ENCODE measurements at places on chromosomes 3 and 15.
A peak's percentile ranks its signal among the peaks of the same experiment; 100 is the strongest.

GRCh38 chr3:94365006-94365405, 302.1 kb downstream of the NSUN3 start:
- DNase-seq = no peak

DNA sequence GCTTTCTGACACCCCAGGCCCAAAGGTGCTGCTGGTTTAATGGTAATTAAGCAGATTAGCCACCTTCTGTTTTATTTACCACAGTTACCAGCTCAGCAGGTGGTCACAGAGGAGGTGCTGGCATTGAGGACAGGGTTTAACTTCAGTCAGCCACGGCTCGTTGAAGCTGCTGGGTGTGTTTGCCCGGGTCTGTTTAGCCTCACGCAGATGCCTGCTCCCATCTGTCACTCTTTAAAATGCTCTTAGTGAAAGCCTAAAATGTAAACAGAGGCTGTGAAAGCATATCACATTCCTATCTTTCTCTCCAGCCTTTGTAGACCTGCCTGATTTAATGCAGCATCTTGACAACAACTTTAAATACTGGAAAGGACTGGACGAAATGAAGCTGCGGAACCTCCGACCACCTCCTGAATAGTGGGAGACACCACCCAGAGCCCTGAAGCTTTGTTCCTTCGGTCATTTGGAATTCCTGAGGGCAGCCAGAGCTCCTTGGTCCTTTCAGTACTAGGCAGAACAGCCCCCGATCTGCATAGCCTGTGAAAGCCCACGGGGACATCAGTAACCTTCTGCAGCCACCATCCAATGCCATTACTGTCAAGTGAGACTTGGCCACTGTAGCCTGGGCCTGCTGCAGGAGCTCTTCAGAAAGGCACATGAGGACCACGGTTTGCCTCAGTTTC, 156.0 kb downstream of the PDE8A start:
- no peak for DNase-seq

- no peak for DNase-seq
Observed at GRCh38 chr3:4551794-4552442, 58.8 kb downstream of the ITPR1 start.

DNA sequence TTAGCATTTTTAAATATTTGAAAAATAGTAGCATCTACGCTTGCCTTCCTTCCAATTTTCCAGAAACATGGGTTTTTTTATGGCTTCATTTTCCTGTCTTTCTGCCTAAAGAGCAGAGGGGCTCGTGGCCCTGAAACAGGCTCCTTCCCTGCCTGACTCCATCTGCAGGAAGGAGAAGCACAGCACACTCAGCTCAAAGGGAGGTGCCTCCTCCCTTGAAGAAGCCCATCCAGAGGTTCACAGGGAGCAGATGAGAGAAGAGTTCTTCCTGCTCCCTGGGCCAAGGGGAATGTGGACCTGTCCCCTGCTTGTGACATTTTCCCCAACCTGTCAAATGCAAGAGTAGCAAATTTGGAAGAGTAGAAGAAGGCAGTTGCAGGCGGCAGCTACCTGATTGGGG, 55.8 kb downstream of the BBX start:
- no peak for DNase-seq

- no peak for DNase-seq
Observed at GRCh38 chr3:119368298-119368697, 74.1 kb downstream of the ARHGAP31 start.

GRCh38 chr3:142889212-142890014, 530 bp upstream of the PCOLCE2 start:
- no peak for DNase-seq

DNA sequence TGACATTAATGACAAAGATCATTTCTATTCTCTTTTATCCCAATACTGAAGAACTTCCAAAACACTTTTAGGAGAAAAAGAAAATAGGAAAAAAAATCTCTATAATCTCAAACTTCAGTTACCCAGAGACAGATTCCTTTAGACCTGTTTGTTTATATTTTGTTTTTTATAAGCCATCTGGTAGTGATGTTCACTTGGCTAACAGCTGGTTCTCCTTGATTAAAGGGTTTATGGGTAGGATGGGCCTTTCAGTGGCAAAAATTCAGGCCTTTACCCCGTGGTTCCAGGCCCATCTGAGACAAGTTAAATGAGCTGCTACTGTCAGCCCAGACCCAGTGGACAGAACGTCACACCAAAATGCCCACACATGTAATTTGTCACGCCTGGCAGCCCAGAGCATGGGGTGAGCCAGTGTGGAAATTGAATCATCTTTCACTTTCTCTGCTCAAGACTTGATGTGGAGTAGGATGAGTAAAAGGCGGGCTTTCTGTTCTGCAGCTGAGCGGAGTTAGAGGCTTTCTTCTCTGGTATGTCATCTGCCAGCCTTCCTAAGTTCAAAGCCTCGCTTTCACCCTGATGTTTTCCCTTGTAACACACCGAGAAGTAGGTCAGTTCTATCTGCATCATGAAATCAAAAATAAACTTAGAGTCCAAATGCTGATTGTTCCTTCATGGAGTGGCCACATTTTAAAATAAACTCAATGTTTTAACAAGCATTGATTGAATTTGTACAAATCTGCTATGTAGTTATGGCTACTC, 62.5 kb upstream of the SKOR1 start:
- DNase-seq = peak; percentile 26

GRCh38 chr3:108494906-108495531, 15.4 kb downstream of the MYH15 start:
- DNase-seq = no peak

DNA sequence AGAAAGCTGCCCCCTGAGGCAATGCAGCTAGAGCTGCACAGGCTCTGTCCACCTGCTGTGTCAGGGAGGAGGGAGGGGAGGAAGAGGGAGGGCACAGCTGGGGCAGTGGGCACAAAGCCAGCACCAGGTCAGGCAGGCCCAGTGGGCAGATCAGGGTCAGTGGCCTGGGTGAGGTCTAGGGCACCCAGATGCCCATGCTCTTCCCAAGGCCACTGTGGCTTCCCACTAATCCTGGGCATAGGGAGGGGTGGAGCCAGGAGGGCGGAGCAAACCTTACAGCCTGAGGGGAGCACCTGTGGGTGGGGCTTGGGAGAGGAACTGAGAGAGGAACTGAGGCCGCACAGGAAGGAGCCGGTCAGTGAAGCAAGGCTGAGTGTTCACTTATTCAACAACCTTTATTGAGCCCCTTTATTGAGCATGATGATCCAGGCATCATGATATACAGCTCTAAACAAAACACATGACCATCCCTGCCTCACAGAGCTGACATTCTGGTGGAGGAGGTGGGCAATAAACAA, 55.0 kb downstream of the RHCG start:
- DNase-seq = no peak

- DNase-seq = no peak
Observed at GRCh38 chr3:149575213-149575960, 82.4 kb downstream of the WWTR1 start.

GRCh38 chr3:89947337-89947954, 840.0 kb downstream of the EPHA3 start:
- DNase-seq = no peak

- no peak for DNase-seq
Observed at GRCh38 chr15:69668963-69669362, 216.3 kb downstream of the RPLP1 start.

- DNase-seq = peak; percentile 71
Observed at GRCh38 chr15:74835312-74835823, 7.6 kb downstream of the ULK3 start.

- no peak for DNase-seq
Observed at GRCh38 chr3:64238971-64239667, 13.9 kb upstream of the PRICKLE2 start.

- DNase-seq = no peak
Observed at GRCh38 chr3:141804778-141805639, 41.8 kb downstream of the GRK7 start.

All from frontal cortex (tissue), 4 donors.